Breast epithelium (tissue), 4 donors: ENCODE measurements at places on chromosomes 1 and 21. TPM values are rescaled to one million over a fixed set of nuclear protein-coding genes. Genes with fewer than 3 reads are reported as not detected.

CLEC20A gene
- not detected for total RNA-seq

DNA sequence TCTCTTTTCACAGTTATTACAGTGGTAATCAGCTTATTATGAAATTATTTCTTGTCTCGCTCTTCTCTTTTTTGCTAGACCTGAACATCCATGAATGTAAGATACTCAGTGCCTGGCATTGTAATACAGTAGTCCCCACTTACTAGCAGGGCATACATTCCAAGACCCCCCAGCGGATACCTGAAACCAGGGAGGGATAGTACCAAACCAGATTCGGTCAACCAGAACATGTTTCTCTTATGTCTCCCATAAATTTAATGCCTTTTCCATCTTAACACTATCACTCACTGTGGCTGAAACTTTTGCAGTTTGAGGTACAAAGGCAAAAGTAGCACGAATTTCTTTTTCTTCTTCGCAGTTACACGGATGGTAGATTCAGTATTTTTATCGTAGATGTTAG, 24.6 kb upstream of the B3GALT2 start:
- H3K27ac ChIP-seq = no peak overlapping the region
- no peak for DNase-seq
- no peaks in the 10 kb centered on the region for H3K36me3 ChIP-seq
- no peaks in the 10 kb centered on the region for H3K4me1 ChIP-seq

DNA sequence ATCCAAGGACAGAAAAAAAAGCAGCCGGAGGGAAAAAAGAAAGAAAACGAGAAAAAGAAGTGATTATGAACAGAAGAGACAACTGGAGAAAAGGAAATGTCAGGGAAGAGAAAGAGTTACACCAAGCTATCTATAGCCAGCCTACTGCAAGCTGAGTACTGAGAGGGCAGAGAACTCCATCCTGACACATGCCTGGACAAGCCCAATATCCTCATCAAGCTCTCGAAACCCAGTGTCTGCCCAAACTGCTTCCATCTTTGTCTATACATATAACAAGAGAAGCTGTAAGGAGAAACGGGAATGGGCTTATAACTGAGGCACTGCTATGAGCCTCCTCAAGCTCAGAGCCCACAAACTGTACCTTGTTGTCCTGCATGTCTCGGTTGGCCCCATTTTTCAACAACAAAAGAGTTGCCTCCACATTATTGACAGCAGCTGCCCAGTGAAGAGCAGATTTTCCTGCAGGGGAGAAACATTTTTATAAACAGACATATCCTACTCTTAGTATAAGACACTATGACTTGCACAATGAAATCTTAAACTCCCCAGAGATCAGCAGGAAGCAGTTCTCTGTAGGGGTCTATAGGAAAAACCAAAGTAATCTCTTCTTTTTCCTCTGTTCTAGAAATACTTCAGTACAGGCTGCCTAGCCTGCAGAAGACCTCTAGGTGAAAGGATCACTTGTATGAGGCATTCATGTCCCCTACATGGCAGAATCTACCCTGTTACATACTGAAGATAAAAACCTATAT, 21.2 kb upstream of the ADAM30 start:
- H3K36me3 ChIP-seq = peaks cover 8% of the 10 kb centered on the region
- H3K27ac ChIP-seq = no peak overlapping the region
- no peak overlapping the region for H3K4me3 ChIP-seq
- no peaks in the 10 kb centered on the region for H3K4me1 ChIP-seq
- H3K27me3 ChIP-seq = no peaks in the 10 kb centered on the region

DNA sequence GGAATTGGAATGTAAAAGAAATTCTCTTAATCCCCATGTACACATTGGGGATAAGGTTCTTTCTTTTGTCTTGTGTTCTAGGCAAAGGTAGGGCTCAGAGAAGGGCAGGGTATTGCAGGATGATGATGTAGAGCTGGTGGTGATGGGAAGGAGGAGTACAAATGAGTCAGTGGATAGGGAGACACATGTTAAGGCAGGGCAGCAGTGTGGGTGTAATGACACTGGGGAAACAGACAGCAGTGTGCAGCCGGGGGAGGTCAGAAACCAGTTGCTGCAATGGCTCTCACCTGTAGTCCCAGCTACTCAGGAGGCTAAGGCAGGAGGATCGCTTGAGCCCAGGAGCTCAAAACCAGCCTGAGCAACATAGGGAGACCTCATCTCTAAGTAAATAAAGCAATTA, 5.1 kb downstream of the NLRP3 start:
- no peak for DNase-seq
- no peak overlapping the region for H3K4me3 ChIP-seq
- H3K36me3 ChIP-seq = no peaks in the 10 kb centered on the region
- no peak overlapping the region for H3K27ac ChIP-seq
- H3K4me1 ChIP-seq = no peaks in the 10 kb centered on the region
